ENCODE measurements at places on chromosomes 6 and 20.

DNA sequence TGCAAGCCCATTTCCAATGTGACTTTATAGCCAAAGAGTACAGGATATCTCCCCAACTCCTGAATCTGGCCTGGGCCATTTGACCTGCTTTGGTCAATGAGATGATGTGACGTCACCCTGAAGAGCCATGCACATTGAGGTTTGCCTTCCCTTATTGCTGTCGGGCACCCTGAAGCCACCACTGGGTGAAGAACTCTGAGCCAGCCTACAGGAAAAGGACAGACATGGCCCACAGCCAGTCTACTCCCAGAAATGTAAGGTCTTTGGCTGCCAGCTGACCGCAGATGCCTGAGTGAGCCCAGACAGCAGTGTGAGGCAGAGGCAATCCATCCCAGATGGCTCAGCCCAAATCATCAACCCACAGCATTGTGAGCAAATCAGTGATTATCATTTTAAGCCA, 3.7 kb upstream of the SYNDIG1 start:
- DNase-seq: no peak

DNA sequence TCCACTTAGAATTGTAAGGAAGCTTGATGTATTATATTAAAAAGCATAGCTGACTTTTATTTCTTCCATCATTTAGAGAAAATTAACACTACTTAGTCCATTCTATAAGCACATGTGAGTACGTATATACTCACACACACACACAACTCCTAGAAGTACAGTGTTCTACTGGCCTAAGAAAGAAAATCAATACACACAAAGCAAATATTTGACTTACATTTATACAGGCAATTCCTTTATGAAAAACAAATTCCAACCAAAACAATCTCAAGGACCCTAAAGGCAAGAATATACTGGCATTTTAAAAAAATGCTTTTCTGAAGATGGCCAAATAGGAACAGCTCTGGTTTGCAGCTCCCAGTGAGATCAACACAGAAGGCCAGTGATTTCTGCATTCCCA, 71.9 kb downstream of the NRSN1 start:
- DNase-seq: no peak

DNA sequence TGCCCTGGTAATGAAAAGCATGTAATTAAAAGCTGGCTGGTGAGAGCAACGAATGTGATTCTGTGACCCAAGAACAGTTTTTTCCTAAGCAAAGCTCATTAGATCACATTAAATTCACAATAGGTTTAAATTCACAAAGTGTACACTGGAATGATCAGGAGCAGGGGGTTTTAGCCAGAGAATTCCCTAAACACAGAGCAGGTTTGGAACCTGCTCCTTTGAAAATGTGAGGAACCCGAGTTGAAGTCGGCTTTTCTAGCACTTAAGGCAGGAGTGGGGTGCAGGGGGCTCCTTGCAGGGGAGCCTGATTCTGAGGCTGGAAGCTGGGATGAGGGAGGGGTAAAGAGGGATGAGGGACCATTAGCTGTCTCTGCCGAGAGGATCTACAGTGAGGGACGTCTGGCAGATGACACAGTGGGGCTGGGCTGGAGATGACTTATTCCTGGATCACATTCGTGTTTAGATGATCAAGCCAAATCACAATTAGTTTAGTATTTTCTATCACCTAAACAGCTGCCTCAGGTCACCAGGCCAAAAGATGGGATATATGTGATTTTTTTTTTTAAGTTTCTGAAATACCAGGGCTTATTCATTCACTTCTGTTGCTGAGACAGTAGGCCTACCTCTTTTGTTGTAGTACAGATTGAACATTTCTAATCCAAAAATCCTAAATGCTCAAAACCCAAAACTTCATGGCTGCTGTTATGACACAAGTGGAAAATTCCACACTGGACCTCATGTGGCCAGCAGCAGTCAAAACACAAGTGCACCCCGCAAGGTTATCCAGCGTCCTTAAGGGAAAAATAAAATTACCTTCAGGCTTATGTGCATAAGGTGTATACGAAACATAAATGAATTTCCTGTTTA, 93.1 kb upstream of the HIVEP1 start:
- DNase-seq: no peak

- DNase-seq: no peak
Observed at GRCh38 chr6:139981768-139982181, 607.3 kb upstream of the CITED2 start.

DNA sequence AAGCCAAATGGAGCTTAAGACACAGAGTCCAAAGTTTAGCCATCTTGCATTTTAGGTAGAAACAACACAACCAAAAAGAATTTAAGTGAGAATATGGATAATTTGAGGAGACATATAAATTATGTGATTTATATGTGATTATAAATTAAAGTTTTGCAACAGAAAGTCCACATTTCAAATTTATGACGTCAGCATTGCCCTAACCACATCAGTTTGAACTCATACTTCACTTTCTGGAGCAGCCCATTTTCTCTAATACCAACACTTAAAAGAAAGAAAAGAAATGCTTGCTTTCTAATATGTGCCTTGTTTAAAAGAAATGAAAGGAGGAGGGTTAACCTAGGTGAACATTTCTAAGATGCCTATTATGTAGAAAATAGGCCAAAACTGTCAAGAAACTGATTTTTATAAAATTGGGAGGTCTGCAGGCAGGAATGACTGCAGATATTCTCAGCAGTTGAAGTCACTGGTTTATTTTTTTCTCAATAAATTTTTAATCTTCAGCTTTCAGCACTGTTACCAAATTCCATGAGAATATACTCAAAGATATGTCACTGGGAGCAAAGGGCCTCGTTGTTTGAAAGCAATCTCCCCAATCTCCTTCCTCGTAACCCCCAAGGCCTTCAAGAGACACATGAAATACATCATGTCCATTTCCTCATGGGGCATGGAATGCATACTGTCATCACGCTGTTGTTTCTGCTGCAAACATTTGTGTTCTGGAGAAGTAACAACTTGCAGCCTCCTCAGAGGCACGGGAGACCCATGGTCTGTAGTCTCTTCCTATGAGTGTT, 137.8 kb downstream of the SOD2 start:
- DNase-seq: no peak

DNA sequence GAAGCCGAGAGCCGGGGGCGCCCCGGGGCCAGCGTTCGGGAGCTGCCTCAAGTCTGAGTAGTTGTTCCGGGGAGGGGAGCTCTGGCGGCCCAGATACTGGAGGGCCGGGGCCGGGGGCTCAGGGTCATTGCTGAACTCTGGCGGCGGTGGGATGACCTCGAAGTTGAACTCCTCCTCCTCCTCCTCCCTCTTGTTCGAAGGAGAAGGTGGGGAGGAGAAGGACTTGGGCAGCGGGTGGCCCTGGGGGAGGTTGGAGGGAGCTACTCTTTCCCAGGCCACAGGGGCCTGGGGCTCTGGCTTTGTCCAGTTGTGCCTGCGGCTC, 37.7 kb downstream of the C6orf132 start:
- DNase-seq: no peak

GRCh38 chr6:149275621-149276020, 41.9 kb upstream of the TAB2 start:
- DNase-seq: no peak

DNA sequence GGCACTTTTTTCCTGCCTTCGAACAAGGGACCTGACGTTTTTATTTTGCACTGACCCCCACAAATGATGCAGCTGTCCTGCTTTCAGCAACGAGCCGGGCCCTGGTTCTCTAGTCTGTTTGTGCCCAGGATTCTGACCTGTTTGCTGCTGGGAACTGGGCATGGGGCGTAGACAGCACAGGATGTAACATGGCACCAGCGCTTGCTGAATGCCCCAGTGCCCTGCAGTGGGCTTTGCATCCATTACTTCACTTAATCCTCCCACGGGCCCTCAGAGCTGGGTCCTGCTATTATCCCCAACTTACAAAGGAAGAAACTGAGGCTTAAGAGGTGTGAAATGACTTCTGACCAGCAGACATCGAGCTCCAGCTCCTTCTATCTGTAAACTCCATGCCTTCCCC, 80.4 kb upstream of the PMEPA1 start:
- no peak for DNase-seq

- no peak for DNase-seq
Observed at GRCh38 chr6:106290954-106291353, 34.6 kb downstream of the ATG5 start.

GRCh38 chr20:24631173-24631505, 161.7 kb downstream of the SYNDIG1 start:
- DNase-seq: no peak

DNA sequence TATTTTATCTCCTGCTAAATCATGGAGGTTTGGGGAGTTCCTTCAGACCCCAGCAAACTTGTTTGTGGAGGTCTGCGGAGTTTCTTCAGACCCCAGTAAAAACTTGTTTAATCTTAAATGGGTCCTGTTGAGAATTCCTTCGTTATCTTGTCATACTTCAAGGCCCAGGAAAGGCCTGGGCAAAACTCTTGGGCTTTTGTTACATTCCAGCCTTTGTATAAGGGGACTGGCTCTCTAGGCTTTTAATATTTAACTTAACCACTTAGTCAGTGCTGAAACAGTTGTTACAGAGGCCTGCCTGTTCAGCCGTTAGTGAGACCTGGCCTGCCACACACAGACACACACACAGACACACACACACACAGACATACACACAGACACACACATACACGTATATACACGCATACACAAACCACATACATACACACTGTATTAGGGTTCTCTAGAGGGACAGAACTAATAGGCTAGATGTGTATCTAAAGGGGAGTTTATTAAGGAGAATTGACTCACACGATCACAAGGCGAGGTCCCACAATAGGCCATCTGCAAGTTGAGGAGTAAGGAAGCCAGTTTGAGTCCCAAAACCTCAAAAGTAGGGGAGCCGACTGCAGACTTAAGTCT, 21.3 kb upstream of the CST3 start:
- DNase-seq: no peak

- no peak for DNase-seq
Observed at GRCh38 chr20:17995967-17996819, 27.4 kb downstream of the MGME1 start.

GRCh38 chr20:24501764-24502556, 32.5 kb downstream of the SYNDIG1 start:
- no peak for DNase-seq

DNA sequence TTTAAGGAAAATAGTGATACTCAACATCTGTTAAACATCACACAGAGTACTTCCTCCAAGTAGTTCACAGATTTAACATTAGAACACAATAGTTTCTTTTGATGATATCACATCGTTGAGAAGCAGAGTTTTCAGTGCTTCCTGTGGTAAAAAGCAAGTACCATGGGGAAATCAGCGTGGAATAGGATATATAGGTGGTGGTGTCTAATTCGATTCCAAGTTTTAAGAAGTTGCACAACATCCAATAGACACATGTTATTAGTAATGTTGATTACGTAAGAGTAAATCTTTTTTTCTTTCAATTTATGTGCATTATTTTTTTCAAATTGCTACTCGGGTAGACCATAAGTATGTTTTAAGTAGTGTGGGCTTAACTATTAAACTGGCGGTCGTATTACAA, 360.7 kb downstream of the NKAIN2 start:
- DNase-seq: no peak

All from T-helper 2 cell (primary cell).